ENCODE measurements at places on chromosomes 12 and 14. TPM values are rescaled to one million over a fixed set of nuclear protein-coding genes. Genes with fewer than 3 reads are reported as not detected.

DNA sequence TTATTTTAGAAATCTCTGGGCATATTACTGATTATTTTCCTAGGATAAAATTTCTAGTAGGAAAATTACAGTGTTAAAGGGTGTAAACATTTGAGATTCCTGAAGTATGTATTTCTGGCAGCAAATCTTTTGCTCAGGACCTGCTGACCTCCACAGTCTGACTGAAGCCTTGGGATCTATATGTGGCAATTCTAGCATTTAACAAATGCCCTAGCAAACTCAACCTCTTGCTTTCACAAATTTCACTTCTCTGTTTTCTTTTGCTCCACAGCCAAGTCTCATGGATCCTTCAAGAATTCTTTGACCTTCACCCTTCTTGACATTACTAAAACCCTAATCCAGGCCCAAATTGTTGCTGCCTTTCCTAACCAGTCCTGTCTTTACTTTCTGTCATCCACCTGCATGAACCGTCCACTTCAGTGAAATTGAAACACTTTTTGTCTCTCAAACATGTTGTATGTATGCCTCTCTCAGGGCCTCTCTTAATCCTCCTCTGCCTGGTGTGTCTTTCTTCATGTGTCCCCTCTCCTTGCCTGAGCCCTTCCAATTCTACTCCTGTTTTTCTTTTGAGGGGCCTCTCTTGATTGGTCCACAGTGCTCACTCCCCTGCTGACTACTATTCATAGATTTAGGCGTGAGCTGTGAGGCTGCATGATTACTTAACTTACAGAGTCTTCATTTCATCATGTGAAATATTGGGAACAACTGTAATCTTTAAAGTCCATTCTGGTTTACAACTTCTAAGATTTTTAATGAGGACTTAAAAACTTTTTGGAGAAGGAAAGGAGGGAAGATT lies 5.1 kb upstream of the DYRK4 start:
- no peak overlapping the region for H3K4me3 ChIP-seq
- no peak for DNase-seq

DNA sequence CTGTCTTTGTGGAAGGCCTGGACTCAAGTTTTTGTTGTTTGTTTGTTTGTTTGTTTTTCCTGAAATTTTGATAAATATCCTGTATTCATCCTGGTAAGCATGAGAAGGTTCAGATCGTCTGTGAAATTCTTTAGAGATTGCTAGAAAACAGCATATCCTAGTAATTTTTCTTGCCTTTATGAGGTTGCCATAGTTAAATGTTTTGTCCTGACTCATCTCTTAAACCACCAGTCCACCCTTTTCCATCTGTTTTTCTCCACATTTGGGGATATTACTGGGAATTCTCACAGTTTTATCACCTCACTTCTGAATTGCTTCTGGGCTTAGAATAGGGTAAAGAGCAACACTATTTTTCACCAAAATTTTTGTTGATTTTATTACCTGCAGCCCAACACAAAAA lies 248.3 kb downstream of the FBXL14 start:
- DNase-seq = no peak
- no peaks in the 10 kb centered on the region for H3K36me3 ChIP-seq
- peak overlapping the region; percentile 19 for H3K4me3 ChIP-seq
- H3K4me1 ChIP-seq = peaks cover 8% of the 10 kb centered on the region

DNA sequence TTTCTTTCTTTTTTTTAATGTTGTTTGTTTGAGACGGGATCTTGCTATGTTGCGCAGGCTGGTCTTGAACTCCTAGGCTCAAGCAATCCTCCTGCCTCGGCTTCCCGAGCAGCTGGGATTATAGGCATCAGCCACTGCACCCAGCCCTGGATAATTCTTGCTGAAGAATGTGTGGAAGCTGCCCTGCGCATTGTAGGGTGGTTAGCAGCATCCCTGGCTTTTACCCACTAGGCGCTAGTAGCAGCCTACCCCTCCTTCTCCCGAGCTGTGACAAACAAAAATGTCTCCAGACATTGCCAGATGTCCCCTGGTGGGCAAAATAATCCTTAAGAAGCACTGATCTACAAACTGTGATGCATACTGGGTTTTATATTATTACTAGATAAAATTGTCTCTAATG lies 6.6 kb downstream of the DCAF4 start:
- H3K27me3 ChIP-seq = no peaks in the 10 kb centered on the region
- H3K36me3 ChIP-seq = peaks cover 4% of the 10 kb centered on the region
- peaks cover 26% of the 10 kb centered on the region for H3K4me1 ChIP-seq

DNA sequence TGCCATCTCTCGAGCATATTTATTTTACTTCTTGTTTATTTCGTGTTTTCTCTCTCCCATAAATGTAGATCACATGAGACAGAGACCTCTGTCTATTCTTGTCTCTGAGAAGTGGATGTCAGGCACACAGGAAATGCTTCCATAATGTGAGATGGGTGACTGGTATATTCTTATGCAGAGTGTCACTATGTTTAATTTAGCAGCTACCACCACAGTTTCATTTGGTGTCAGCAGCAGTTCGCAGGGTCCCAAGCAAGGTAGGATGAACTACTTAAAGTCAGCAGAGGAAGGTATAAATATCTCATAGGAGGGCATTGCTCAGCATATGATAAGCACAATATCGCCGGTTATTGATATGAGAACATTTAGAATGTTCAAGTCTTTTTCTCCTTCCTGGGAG lies 180.9 kb upstream of the CNTN1 start:
- no peak for DNase-seq
- no peak overlapping the region for H3K4me3 ChIP-seq
- H3K27ac ChIP-seq = no peak overlapping the region
- H3K36me3 ChIP-seq = peaks cover 2% of the 10 kb centered on the region
- H3K4me1 ChIP-seq = no peaks in the 10 kb centered on the region

- H3K36me3 ChIP-seq = no peaks in the 10 kb centered on the region
- no peak overlapping the region for H3K4me3 ChIP-seq
- H3K4me1 ChIP-seq = no peaks in the 10 kb centered on the region
- H3K27ac ChIP-seq = no peak overlapping the region
- DNase-seq = no peak
- H3K27me3 ChIP-seq = peaks cover 68% of the 10 kb centered on the region
These were observed 15.7 kb downstream of the TBX3 start for GRCh38 chr12:114668151-114668885.

The CLEC14A gene
- not detected for total RNA-seq

The CSRP2 gene
- not detected for total RNA-seq

The KLRK1 gene
- 2.0 TPM for total RNA-seq

The PPP1R36 gene
- total RNA-seq = not detected
